ENCODE measurements at places on chromosomes 6 and 20. TPM values are rescaled to one million over a fixed set of nuclear protein-coding genes. Genes with fewer than 3 reads are reported as not detected.

DNA sequence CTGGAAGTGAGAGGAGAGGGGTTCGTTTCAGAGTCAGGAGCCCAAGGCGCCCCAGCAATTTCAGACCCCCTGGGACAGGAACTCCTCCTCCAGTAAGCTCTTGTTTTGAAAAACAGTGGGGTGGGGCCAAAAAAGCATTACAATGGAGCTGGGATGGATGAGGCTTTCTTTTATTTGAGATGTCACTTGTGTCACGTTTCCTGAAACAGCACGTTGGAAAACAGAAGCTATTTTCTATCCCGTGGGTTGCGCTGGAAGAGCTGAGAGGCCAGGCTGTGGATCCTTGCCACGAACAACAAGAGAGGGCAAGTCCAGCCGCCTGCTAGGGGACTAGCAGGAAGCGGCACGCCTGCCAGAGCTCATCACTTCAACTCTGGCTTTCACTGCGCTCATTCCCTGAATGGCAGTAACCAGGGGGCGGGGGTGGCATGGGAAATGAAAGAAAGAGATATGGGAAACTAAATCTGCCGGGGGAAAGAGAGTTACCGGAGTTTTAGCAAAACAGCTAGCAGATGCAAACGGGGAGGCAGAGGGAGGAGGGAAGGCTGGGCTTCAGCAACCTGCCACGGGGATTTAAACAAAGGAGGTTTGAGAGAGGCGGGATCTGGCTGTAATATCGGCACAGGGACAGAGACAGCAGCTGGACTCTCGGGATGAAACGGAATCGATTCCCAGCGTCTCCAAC lies 34.6 kb downstream of the GCNT2 start:
- DNase-seq = peak; percentile 91

TINAG gene
- total RNA-seq = not detected

PKIB gene
- 13.3 TPM for total RNA-seq

CLIC5 gene
- 1.2 TPM for total RNA-seq

- no peak for DNase-seq
Observed at GRCh38 chr6:113481458-113481857, 375.7 kb upstream of the MARCKS start.

DNA sequence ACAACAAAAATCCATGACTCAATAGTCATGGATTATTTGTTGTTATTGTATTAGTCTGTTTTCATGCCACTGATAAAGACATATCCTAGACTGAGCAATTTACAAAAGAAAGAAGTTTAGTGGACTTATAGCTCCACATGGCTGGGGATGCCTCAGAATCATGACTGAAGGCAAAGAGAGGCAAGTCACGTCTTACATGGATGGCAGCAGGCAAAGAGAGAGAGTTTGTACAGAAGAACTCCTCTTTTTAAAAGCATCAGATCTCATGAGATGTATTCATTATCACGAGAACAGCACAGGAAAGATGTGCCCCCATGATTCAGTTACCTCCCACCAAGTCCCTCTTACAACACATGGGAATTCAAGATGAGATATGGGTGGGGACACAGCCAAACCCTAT lies 144.3 kb upstream of the PLCB4 start:
- DNase-seq = no peak

TMEM200A gene
- 0.64 TPM for total RNA-seq

DNA sequence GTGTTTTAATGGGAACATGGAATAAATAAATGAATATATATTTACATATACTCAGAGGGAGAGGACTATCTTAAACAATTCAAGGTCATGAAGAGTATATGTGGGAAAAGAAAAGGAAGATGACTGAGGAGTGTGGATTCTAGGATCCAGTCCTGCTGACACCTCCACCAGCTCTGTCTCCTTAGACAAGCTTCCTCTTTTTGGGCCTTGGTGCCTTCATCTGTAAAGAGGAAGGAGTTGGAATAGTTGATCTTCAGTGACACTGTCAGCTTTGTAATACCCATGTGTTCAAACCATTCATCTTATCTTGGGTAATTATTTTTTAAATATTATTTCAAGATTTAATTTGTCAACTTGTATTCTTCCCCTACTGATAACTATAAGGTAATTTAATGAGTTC lies 338.0 kb downstream of the ADGRB3 start:
- no peak for DNase-seq

GRCh38 chr6:15430186-15430585 lies 184.3 kb downstream of the JARID2 start:
- no peak for DNase-seq

DNA sequence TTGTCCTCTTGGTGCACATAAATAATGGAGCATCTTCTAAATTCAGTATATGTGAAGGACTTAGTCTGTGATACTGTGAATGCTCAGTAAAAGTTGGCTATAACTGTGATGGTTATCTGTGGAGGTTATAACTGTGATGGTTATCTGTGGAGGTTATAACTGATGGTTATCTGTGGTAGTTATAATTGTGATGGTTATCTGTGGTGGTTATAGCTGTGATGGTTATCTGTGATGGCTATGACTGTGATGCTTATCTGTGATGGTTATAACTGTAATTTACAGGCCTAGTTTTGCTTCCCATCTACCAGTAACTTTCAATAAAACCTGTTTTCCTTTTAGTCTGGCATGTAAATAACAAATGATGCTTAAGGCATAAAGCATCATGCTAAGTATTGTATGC lies 16.5 kb downstream of the PTK7 start:
- DNase-seq = no peak

GRCh38 chr20:32354592-32355416 lies 3.3 kb upstream of the ASXL1 start:
- DNase-seq = no peak

DNA sequence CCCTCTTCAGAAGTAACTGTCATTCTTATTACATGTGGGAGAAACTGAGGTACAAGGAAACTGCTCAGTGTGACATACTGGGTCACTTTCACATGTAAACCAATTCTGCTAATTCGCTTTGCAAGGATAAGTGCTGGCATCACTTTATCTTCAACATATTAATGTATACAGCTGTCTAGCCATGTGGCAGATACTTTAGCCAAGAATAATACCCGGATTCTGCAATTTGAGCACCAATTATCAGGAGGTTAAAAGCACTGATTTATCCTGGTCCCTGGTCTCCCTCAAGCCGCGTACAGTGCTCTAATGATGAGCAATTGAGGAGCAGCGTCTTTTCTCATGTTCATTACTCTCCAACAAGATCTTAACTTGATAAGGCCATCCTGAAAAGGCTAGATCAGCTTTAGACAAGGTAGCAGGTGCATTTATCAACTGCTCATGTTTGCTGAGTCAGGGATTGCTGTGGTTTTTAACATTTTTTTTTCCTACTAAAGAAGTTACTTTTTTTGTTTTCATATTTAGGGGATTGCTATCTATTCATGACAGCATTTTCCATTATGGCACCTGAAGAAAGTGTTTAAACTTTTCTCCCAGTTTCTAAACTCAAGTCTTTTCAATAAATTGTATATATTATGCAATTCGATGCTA lies 1066.3 kb upstream of the MAP3K7 start:
- DNase-seq = no peak

DNA sequence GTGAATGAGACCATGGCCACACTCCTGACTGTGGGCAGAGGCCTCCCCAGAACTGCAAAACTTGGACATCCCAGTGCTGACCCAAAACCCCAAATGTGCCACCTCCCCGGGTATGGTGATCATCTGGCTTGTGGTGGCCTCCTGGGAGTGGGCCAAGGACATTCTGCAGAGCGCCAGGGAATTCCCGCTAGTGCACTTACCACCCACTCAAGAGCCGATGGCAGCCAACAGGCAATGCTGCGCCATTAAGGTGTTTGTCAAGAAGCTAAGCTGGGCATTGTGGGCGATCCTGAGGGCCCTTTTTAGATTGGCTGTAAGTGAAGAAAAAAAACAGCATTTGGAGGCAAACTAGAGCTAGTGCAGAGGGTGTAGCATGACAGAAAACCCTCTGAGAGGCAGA lies 9.4 kb downstream of the MMP24 start:
- DNase-seq = no peak

CLVS2 gene
- total RNA-seq = 0.42 TPM

PHACTR3 gene
- total RNA-seq = 1.4 TPM

- DNase-seq = no peak
Observed at GRCh38 chr20:24679448-24680047, 210.1 kb downstream of the SYNDIG1 start.

DZANK1 gene
- total RNA-seq = 6.0 TPM

GRCh38 chr6:42271834-42272805 lies 54.5 kb upstream of the MRPS10 start:
- no peak for DNase-seq

GRCh38 chr6:157879034-157879872 lies 56.2 kb downstream of the SNX9 start:
- DNase-seq = no peak

- no peak for DNase-seq
Observed at GRCh38 chr20:62496568-62497218, 20.9 kb upstream of the GATA5 start.

DNA sequence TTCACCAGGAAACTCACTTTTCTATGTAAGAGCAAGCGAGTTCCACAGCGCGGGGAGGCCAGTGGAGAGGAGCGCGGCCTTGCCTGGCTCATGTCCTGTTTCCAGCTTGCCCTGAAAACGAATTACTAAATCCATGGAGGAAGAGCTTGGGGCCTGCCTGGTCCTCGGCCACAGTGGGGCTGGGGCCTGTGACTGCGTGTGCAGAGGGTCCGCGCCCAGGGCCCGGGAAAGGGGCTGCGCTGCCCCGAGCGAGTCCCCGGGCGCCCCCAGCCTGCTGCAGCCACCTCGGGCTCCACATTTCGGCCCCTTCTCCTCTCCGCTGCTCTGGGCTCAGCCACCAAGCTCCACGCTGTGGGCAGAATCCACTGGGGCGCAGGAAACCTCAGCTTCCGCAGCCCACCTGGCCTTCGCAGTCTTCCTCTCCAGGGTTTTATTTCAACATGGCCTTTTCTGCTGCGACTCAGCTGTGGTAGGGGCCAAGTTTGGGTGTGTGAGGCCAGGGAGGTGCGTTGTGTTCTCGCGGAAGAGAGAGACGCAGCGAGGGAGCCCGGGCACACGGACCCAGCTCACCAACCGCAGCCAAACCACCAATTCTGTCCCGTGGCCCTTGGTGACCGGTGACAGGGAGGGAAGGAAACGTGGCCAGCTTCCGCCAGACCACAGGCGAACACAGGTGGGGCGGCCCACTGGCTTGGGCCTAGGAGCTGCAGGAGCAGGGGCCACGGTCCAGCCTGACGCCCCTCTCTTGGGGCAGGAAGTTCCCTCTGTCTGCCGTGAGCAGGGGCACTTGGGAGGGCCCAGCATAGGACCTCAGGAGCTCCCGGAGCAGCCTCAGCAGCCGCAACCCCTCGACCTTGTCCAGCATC lies 211.4 kb downstream of the ERMARD start:
- DNase-seq = no peak

DNA sequence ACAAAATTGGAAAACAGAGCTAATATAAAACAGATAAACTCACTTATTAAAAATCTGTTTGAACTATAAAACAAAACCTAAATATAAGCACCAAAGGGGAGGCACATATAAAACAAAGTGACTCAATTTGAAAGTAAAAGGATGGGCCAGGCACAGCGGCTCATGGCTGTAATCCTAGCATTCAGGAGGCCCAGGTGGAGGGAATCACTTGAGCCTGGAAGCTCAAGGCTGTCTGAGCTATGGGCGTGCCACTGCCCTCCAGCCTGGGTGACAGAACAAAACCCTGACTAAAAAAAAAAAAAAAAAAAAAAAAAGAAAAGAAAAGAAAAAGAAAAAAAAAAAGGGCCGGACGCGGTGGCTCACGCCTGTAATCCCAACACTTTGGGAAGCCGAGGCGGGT lies 31.1 kb upstream of the SMAP1 start:
- DNase-seq = no peak

GRCh38 chr6:41442800-41443501 lies 103.2 kb upstream of the FOXP4 start:
- DNase-seq = peak; percentile 34

GRCh38 chr20:58040447-58041290 lies 187.8 kb downstream of the ANKRD60 start:
- DNase-seq = peak; percentile 7

GRCh38 chr6:129490521-129491255 lies 219.3 kb downstream of the ARHGAP18 start:
- no peak for DNase-seq

TMEM170B gene
- total RNA-seq = 2.1 TPM

- DNase-seq = peak; percentile 97
Observed at GRCh38 chr6:5905431-5906339, 101.0 kb downstream of the NRN1 start.

DNA sequence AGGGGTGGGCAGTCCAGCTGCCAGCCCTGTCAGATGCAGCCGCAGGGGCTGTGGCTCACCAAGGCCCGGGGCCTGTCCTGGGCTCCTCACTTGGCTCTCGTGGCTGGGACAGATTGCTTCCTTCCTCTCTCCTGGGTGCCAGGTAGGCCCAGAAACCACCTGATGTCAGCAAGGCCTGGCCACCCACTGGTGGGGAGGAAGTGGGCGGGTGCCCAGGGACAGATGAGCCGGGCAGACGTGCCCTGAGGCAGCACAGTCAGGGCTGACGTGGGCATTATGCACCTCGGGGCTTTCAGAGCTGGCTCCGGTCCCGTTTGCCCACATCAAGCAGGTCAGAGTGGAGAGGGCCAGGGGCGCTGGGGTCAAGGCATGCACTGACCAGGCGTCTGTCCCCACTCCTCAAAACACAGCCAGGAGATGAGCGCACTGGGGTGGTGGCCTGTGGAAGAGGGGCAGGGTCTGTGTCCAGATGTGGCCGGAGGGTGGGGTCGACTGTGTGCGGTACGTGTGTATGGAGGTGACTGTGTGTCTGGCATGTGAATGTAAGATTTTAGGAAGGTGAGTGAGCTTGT lies 133.2 kb upstream of the PTPN1 start:
- DNase-seq = no peak

DNA sequence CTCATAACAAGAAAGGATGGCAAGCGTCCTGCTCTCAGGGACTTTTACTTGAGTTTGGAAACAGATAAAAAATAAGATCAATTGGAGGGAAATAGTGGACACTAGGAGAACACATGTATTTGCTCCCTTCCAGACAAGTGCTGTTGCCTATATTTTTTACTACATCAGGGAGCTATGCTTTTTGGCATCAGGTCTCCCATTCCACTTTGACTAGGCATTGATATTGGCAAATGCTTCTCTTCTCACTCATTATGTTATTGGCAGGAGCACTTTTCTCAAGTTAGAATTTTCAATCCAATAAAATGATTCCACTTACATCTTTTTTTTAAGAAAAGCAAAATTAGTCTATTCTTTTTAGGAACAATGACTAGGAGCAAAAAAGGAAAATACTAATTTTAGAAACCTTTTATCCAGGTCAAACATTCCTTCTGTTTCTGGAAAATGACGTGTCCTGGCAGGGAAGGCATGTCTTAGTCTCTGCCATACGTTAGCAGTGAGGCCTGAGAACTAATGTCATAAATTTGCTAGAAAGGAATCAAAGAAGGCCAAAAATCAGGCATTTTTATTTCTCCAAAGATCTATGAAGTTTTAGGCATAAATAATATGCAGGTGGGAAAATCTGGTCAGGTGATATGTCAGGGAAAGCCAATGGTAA lies 21.4 kb downstream of the BCAS1 start:
- DNase-seq = no peak

KIAA1755 gene
- 0.88 TPM for total RNA-seq

GRCh38 chr6:143961886-143962878 lies 45.9 kb downstream of the PLAGL1 start:
- DNase-seq = no peak
